CD4-positive, CD25-positive, alpha-beta regulatory T cell (primary cell): ENCODE measurements at places on chromosomes 4 and X.

DNA sequence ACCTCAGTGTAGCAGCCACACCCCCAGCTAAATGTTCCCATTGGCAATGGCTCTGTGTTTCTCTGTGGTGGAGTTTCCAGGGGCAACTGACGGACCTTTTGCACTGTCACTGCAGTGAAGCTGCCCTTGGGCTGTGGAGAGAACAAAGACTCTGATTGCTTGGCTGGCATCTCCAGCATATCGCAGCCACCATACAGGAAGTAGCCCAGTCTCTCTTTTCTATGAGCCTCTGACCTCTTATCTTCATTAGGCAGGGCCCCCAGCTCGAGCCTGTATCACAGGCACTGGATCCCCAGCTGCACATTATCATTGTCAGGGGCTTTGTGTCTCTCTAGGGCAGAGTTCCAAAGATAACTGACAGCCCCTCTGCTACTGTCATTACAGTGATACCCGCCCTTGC, 483.5 kb downstream of the ARAP2 start:
- H3K4me3 ChIP-seq = no peak overlapping the region
- no peaks in the 10 kb centered on the region for H3K27me3 ChIP-seq
- no peaks in the 10 kb centered on the region for H3K36me3 ChIP-seq
- no peaks in the 10 kb centered on the region for H3K4me1 ChIP-seq

GRCh38 chr4:174714393-174715211, 114.4 kb downstream of the GLRA3 start:
- H3K27ac ChIP-seq = no peak overlapping the region
- no peak for DNase-seq
- H3K27me3 ChIP-seq = no peaks in the 10 kb centered on the region
- H3K4me1 ChIP-seq = no peaks in the 10 kb centered on the region
- no peak overlapping the region for H3K4me3 ChIP-seq
- H3K36me3 ChIP-seq = no peaks in the 10 kb centered on the region

- no peak overlapping the region for H3K4me3 ChIP-seq
- H3K27me3 ChIP-seq = no peaks in the 10 kb centered on the region
- no peak for DNase-seq
- H3K36me3 ChIP-seq = peaks cover 4% of the 10 kb centered on the region
These were observed 105.1 kb downstream of the FNIP2 start for GRCh38 chr4:158873795-158874401.

DNA sequence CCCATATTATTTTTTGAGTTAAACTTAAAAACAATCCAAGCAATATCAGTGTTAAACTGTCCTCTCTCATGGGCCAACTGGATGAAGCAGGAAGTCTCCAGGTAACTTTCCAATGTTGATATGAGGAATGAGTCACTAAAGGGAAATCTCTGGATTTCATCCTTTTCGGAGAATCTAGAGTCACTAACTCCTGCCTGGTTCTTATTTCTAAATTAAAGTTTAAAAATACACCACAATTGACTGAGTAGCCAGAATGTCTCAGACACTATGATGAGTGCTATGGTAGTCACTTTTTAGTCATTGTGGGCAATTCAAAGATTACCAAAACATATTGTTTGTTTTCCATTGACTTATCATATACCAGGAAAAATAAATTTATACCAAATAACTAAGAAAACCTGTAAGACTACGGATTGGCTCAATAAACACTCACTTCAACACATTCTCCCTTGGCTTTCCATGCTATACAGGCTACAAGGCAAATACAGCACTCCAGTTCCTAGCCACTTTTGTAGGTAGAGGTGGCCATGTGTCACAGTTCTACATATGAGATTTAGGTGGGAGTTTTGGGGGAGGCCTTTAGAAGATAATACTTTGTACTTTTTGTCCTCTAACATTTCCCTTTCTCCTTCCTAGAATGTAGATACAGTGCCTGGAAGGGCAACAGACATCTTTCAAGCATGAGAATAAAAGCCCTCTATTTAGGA, 8.6 kb downstream of the SLC9B2 start:
- H3K4me3 ChIP-seq = no peak overlapping the region
- no peak overlapping the region for H3K27ac ChIP-seq
- no peaks in the 10 kb centered on the region for H3K4me1 ChIP-seq
- H3K27me3 ChIP-seq = no peaks in the 10 kb centered on the region
- peaks cover 9% of the 10 kb centered on the region for H3K36me3 ChIP-seq

DNA sequence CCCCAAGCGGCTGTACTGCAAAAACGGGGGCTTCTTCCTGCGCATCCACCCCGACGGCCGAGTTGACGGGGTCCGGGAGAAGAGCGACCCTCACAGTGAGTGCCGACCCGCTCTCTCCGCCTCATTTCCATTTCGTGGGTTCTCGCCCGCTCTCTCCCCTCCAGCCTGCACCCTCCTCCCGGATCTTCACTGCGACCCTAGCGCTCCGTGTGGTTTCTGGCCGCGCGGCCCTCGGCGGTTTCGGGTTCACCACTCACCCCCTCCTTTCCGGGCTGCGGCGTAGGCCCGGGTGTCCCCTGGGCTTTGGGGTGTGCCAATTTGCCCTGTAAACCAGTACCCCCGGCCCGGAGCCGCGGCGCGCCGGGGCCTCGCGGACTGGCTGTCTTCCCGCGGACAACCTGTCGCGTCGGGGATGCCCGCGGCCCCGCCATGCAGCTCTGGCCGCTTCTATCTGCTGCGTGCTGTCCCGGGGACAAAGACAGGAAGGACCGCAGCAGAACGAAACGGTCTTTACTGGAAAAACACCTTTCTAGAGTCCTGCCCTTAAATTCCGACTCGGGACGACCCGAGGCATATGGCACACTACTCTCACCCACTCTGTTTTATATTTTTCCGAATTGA, 737 bp downstream of the FGF2 start:
- peaks cover 48% of the 10 kb centered on the region for H3K27me3 ChIP-seq
- H3K36me3 ChIP-seq = no peaks in the 10 kb centered on the region
- peaks cover 12% of the 10 kb centered on the region for H3K4me1 ChIP-seq
- H3K4me3 ChIP-seq = peak overlapping the region; percentile 63
- DNase-seq = no peak

DNA sequence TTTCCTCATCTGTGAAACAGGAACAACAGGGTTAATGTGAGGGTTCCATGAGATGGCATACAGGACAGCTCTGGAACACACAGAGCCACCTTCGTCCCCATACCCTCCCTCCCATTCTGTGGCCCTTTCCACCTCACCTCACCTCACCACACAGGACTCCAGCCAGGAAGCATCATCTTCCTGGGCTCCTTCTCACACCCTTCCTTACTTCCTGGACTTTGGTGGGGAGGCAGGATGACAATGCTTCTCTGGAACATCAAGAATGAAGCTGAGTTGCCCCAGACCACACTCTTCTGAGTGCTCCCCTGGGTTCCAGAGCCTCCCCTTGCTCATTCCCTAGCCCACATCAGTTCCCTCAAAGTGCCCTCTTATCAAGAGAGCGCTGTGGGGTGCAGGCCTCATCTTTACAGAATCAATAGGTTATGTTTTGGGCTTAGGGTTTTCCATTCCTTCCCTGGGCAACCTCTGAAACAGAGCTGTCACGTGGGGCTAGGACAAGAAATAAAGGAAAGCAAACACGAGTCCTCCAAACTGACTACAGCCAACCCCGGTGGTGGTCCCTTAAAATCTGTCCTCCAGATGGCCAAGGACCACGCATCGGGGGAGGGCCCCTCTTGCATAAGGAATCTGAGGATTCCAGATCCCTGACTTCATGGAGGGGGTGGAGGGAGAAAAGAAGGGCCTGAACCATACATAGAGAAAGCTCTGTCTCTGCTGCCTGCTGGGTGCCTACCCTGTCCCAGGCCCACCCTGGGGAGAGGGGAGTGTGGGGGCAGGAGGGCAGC, 74.4 kb upstream of the ATP6AP2 start:
- no peaks in the 10 kb centered on the region for H3K27me3 ChIP-seq
- DNase-seq = no peak
- H3K27ac ChIP-seq = no peak overlapping the region
- H3K4me1 ChIP-seq = no peaks in the 10 kb centered on the region
- H3K36me3 ChIP-seq = no peaks in the 10 kb centered on the region

DNA sequence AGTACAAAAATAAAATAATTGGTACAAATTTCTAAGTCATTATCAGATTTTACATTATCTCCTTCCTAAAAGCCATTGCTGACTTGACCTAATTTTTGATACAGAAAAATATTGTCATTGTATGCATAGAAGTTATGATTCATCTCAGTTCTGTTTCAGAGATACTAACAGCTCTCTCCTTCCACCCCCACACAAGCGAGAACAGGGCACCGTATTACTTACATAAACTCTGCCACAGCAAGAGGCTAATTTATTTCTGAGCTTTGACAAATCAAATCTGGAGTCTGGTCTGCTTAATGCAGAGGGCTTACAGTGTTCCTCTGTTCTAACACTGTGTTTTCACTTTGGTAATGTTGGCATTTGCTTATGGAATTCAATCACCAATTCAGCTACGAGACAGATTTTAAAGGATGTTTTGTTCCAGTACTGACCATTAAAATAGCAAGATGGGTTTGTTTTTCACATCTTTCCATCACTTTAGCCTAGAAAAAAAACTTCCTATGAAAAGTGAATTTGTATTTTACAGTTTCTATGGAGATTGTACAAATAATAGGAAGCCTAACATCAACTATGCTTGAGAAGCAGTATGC, 181.8 kb downstream of the USP46 start:
- no peaks in the 10 kb centered on the region for H3K27me3 ChIP-seq
- H3K27ac ChIP-seq = no peak overlapping the region
- no peaks in the 10 kb centered on the region for H3K4me1 ChIP-seq

- H3K27me3 ChIP-seq = no peaks in the 10 kb centered on the region
- peaks cover 29% of the 10 kb centered on the region for H3K36me3 ChIP-seq
- no peak for DNase-seq
- no peak overlapping the region for H3K27ac ChIP-seq
- H3K4me3 ChIP-seq = no peak overlapping the region
These were observed 23.1 kb downstream of the CENPC start for GRCh38 chr4:67522230-67522629.

GRCh38 chr4:155578219-155578618, 88.4 kb upstream of the GUCY1A1 start:
- H3K27ac ChIP-seq = no peak overlapping the region
- no peaks in the 10 kb centered on the region for H3K27me3 ChIP-seq
- no peaks in the 10 kb centered on the region for H3K36me3 ChIP-seq
- H3K4me3 ChIP-seq = no peak overlapping the region
